ENCODE measurements at places on chromosomes 5 and 9. TPM values are rescaled to one million over a fixed set of nuclear protein-coding genes. Genes with fewer than 3 reads are reported as not detected.
A peak's percentile ranks its signal among the peaks of the same experiment; 100 is the strongest.

- no peaks in the 10 kb centered on the region for H3K27me3 ChIP-seq
- DNase-seq: no peak
- no peaks in the 10 kb centered on the region for H3K36me3 ChIP-seq
- no peak overlapping the region for H3K4me3 ChIP-seq
Measured at GRCh38 chr5:9288234-9288633, 257.6 kb downstream of the SEMA5A start.

DNA sequence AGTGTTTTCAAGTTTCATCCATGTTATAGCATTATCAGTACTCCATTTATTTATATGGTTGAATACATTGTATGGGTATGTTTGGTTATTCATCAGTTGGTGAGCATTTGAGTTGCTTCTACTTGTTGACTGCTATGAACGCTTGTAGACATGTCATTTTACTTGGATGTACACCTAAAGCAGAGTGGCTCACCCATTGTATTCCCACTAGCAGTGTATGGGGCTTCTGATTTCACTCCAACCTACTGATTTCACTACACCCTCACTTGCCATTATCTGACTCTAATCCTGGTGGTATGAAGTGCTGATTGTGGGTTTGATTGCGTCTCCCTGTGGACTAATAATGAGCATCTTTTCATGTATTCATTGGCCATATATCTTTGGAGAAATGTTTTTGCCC lies 9.5 kb downstream of the NPM1 start:
- no peak overlapping the region for H3K4me3 ChIP-seq
- H3K27ac ChIP-seq: no peak overlapping the region
- no peaks in the 10 kb centered on the region for H3K4me1 ChIP-seq
- H3K36me3 ChIP-seq: peaks cover 85% of the 10 kb centered on the region
- DNase-seq: no peak

DNA sequence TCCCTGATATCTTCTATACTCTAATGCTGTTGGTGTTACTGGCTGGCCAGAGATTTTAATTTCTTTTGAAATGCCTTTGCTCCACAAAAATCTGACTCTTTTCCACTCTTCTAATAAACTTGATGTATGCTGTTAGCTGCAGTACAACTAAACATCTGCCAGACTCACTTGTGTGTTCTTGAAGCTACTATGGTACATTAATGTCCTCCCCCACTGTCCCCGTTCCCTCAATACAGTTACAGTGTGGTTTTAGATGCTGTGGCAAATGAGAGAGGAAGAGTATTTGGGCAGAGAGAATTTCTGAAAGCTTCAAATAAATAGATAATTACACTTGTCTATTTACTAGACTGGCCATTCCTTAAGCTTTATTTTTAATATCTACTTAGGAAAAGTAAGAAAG lies 18.3 kb upstream of the ERAP1 start:
- DNase-seq: no peak
- H3K27ac ChIP-seq: no peak overlapping the region
- H3K36me3 ChIP-seq: no peaks in the 10 kb centered on the region
- H3K4me1 ChIP-seq: no peaks in the 10 kb centered on the region

- H3K27ac ChIP-seq: no peak overlapping the region
- no peaks in the 10 kb centered on the region for H3K36me3 ChIP-seq
- no peaks in the 10 kb centered on the region for H3K27me3 ChIP-seq
- H3K4me1 ChIP-seq: no peaks in the 10 kb centered on the region
- no peak for DNase-seq
Measured at GRCh38 chr5:7916171-7916804, 47.3 kb downstream of the MTRR start.

DNA sequence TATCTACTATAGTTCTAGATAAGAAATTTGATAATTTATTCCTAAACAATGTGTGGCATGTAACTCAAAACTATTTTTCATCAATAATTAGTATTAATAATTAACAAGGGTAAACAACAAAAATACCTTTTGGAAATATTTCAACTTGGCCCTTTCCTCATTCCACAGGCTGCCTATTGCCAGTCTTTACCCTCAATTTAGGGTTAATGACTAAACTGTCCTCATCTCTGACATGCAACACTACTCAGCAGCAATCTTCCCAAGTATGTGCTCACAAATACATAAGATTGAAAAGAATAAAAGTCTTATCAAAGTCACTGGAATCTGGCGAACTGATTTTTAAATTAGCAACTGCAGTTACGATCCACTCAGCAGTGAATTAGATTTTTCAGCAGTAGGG lies 153.6 kb downstream of the GLIS3 start:
- no peak overlapping the region for H3K4me3 ChIP-seq
- no peaks in the 10 kb centered on the region for H3K27me3 ChIP-seq
- H3K4me1 ChIP-seq: peaks cover 39% of the 10 kb centered on the region
- H3K27ac ChIP-seq: no peak overlapping the region
- DNase-seq: no peak

DNA sequence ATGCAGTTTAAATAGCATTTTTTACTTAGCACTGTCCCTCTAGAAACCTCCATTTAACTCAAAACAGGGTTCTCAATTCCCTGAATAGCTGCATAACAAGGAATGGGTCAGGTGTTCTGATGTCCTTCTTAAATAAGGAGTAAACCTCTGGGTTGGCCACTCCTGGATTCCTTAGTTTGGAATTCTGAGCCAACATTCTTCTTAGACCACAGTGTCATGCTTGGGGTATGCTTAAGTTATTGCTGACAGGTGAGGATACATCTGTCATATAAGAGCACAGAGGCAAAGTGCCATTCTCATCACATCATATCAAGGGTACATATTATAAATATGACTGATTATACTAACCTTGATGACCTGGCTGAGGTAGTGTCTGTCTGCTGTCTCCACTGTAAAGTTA lies 179.9 kb upstream of the SEMA6A start:
- DNase-seq: no peak
- no peak overlapping the region for H3K4me3 ChIP-seq
- no peak overlapping the region for H3K27ac ChIP-seq
- no peaks in the 10 kb centered on the region for H3K4me1 ChIP-seq
- no peaks in the 10 kb centered on the region for H3K36me3 ChIP-seq

- H3K27me3 ChIP-seq: no peaks in the 10 kb centered on the region
- H3K4me3 ChIP-seq: no peak overlapping the region
- H3K4me1 ChIP-seq: no peaks in the 10 kb centered on the region
- no peak for DNase-seq
- no peaks in the 10 kb centered on the region for H3K36me3 ChIP-seq
Measured at GRCh38 chr5:91977579-91977978, 594.5 kb upstream of the ARRDC3 start.

DNA sequence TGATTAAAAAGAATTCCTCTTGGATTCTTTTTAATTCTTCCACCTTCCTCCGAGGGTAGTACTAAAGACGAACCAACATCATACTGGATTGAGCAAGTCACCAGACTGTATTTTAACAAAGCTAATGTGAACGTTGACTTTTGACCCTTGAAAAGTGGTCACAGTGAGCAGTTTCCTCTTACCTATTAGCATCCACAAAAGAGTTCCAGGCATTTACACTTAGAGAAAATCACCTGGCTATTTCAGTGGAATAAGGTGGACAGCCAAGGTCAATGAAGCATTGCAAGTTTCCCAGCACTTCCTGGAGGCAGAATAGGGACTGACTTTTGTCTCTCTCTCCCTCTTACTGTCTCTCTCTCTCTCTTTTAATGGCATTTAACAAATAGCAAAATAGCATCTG lies 145.1 kb upstream of the DAB2 start:
- H3K4me1 ChIP-seq: peaks cover 3% of the 10 kb centered on the region
- H3K4me3 ChIP-seq: no peak overlapping the region
- no peaks in the 10 kb centered on the region for H3K27me3 ChIP-seq
- peak; percentile 23 for DNase-seq

DNA sequence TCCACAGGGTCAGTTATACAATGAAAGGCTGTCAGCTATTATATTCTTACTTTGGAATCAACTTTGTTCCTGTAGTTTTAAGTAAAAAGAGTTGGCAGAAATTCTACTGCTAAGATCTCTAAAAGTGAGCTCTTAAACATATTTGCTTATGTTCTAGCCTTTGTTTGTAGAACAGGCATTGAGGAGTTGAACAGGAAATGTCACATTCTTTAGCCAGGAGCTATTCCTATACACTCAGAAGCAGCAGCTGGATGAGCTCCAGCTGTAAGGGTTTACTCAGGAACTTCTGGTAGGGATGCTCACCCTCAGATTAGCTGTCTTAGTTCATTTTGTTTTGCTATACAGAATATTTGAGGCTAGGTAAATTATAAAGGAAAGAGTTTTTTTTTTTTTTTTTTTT lies 22.4 kb upstream of the SPINK14 start:
- H3K4me1 ChIP-seq: peaks cover 36% of the 10 kb centered on the region
- peak; percentile 69 for DNase-seq
- no peaks in the 10 kb centered on the region for H3K27me3 ChIP-seq
- H3K36me3 ChIP-seq: no peaks in the 10 kb centered on the region

GRCh38 chr9:14441976-14442651 lies 128.2 kb upstream of the NFIB start:
- H3K27ac ChIP-seq: no peak overlapping the region
- H3K4me3 ChIP-seq: no peak overlapping the region
- DNase-seq: no peak
- no peaks in the 10 kb centered on the region for H3K27me3 ChIP-seq
- no peaks in the 10 kb centered on the region for H3K4me1 ChIP-seq
- no peaks in the 10 kb centered on the region for H3K36me3 ChIP-seq

GRCh38 chr5:85109616-85110015 lies 724.9 kb upstream of the EDIL3 start:
- H3K36me3 ChIP-seq: no peaks in the 10 kb centered on the region
- no peaks in the 10 kb centered on the region for H3K4me1 ChIP-seq
- DNase-seq: no peak
- H3K27me3 ChIP-seq: no peaks in the 10 kb centered on the region

GRCh38 chr5:41433552-41434181 lies 76.7 kb downstream of the PLCXD3 start:
- H3K4me1 ChIP-seq: no peaks in the 10 kb centered on the region
- no peaks in the 10 kb centered on the region for H3K36me3 ChIP-seq
- H3K27me3 ChIP-seq: no peaks in the 10 kb centered on the region

GRCh38 chr5:158525663-158526062 lies 574.1 kb downstream of the EBF1 start:
- no peaks in the 10 kb centered on the region for H3K27me3 ChIP-seq
- no peak overlapping the region for H3K27ac ChIP-seq
- DNase-seq: no peak
- no peaks in the 10 kb centered on the region for H3K4me1 ChIP-seq
- no peaks in the 10 kb centered on the region for H3K36me3 ChIP-seq
- H3K4me3 ChIP-seq: no peak overlapping the region

- H3K27ac ChIP-seq: no peak overlapping the region
- H3K27me3 ChIP-seq: no peaks in the 10 kb centered on the region
- no peaks in the 10 kb centered on the region for H3K36me3 ChIP-seq
Measured at GRCh38 chr9:80615964-80616363, 1044.2 kb downstream of the TLE4 start.

DNA sequence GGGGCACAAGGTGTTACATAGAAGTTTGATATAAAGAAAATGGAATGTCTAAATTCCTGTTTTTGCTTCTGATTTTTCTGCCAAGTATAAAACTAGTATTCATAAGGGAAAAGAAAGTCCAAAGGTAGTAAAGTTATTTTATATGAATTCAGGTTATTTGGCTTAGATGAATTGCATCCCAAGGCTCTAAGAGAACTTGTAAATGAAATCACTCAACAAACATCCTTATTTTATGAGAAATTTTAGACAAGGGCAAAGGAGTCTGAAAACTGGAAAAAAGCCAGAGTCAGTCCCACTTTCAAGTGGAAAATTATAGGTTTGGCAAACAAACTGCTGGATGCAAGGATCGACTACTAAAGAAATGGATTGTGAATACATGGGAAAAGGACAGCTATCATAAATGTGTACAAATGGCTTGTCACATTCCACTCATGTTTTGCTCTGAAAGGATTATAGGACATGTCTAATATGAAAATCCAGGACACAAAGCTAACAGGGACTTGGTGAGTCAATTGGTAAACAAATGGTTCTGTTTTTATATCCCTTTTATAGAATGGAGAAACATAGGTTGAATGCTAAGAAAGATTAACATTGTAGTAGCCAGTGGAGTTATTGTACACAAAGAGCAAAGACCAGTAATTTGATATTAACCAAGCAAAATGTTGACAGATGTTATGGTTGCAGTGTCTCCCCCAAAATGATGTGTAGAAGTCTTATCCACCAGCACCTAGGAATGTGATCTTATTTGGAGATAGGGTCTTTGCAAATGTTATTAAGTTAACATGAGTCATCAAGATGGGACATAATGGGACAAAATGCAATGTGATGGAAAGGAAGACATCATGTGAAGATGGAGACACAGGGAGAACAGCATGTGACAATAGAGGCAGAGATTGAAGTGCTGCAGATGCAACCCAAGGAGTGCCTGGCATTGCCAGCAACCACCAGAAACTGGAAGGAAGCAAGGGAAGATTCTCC lies 495.7 kb downstream of the TLE1 start:
- no peaks in the 10 kb centered on the region for H3K36me3 ChIP-seq
- H3K27me3 ChIP-seq: no peaks in the 10 kb centered on the region
- no peak for DNase-seq
- no peaks in the 10 kb centered on the region for H3K4me1 ChIP-seq

DNA sequence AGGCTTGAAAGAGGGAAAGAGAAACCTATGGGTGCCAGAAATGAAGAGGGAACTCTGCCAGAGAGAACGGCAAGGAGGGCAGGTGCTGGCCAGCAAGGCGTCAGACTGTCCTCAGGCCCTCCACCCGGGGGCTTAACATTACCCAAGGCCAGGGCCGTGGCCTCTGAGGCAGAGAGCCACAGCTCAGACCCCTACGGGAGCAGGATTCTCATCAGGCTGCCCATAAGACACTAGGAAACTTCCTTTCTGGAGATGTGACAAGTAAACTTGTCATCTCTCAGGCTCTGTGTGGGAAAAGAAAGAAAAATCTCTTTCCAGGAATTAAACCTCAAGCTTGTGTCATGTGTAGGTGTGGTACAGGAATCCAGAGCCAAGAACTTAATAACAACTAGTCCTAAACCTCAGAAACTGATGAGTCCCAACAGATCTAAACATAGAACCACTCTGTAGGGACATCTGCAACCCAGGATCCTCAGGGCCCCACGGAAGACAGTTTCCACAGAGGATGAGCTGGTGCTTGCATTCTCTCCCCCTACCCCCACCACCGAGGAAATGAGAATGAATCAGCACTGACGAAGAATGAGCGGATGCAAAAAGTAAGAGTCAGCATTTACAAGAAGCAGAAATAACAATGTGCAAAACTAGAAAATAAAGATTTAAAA lies 74.3 kb downstream of the DCP2 start:
- no peaks in the 10 kb centered on the region for H3K27me3 ChIP-seq
- no peaks in the 10 kb centered on the region for H3K4me1 ChIP-seq
- DNase-seq: no peak
- H3K36me3 ChIP-seq: no peaks in the 10 kb centered on the region

- DNase-seq: peak; percentile 85
- H3K4me3 ChIP-seq: peak overlapping the region; percentile 93
- H3K27me3 ChIP-seq: no peaks in the 10 kb centered on the region
- peak overlapping the region; percentile 99 for H3K27ac ChIP-seq
- no peaks in the 10 kb centered on the region for H3K36me3 ChIP-seq
- H3K4me1 ChIP-seq: peaks cover 33% of the 10 kb centered on the region
Measured at GRCh38 chr9:2016408-2017330, 1.5 kb downstream of the SMARCA2 start.

SEMA5A gene
- total RNA-seq: 8.4 TPM

SLC1A1 gene
- total RNA-seq: 50.5 TPM

AUH gene
- 83.5 TPM for total RNA-seq

PCDHB1 gene
- total RNA-seq: not detected

FBP2 gene
- not detected for total RNA-seq

MELK gene
- total RNA-seq: 0.42 TPM

PALM2AKAP2 gene
- total RNA-seq: 12.0 TPM

POLR1E gene
- total RNA-seq: 23.3 TPM
